ENCODE measurements at places on chromosomes 1 and 21.

GRCh38 chr1:17559615-17560419, 20.3 kb downstream of the ARHGEF10L start:
- peak; percentile 64 for DNase-seq

DNA sequence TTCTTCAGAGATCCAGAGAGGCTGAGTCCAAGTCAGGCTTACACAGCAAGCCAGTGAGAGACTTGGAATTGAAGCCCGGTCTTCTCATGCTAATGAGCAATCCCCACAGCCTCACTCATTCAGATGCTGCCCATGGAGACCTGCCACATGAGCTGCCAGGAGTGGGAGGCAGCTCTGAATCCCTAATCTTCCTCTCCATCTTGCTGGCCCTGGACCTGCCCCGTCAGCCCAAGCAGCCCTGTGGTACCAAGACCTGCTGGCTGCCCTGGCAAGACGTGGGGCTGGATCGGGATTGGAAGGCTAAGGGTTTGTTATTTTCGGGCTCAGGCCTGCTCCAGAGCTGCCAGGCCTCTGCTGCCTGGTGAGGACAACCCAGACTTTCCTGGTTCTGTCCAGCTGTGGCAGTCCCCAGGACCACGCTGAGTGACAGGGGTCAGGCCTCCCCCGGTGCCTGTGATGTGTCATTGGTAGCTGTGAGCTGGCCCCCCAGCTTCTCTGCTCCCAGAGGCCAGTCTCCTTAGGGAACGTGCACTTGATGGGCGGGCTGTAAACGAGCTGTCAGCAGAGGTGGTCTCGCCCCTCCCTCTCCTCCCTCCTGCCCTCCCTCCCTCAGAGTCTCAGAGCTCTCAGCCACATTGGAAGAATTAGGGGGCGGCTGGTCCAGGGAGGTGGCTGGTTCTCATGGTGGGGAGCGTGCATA, 135.0 kb downstream of the FOXD2 start:
- peak; percentile 32 for DNase-seq

DNA sequence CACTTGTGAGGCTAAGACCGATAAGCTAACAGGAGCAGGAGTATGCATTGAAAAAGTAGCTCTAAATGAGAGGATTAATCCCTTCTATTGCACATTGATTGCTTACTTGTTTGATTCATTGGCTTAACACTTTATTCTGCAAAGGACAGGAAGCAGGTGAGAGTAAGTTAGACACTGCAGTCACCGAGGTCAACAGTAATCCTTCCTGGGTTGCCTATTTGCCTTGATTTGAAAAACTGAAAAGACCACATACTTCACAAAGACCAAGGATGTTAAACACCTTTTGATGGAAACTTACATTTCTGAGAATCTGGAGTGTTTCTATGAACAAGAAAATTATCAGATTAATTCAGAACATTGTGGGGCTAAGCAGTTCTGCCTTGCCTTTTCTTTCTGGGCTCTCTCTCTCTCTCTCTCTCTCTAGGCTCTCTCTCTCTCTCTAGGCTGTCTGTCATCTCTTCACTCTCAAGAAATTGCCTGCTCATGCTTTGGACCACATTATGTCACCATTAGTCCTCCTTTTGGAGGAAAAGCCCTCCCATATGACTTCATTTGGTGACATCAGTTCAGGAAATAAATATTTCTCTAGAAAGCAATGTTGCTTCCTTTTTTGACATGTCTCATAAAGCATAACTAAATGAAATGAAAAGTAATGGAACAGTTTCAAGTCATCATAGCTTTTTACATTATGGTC, 103.8 kb downstream of the TNFSF18 start:
- DNase-seq, result no peak

- DNase-seq, result no peak
Measured at GRCh38 chr1:39652105-39652504, 12.7 kb upstream of the HEYL start.

DNA sequence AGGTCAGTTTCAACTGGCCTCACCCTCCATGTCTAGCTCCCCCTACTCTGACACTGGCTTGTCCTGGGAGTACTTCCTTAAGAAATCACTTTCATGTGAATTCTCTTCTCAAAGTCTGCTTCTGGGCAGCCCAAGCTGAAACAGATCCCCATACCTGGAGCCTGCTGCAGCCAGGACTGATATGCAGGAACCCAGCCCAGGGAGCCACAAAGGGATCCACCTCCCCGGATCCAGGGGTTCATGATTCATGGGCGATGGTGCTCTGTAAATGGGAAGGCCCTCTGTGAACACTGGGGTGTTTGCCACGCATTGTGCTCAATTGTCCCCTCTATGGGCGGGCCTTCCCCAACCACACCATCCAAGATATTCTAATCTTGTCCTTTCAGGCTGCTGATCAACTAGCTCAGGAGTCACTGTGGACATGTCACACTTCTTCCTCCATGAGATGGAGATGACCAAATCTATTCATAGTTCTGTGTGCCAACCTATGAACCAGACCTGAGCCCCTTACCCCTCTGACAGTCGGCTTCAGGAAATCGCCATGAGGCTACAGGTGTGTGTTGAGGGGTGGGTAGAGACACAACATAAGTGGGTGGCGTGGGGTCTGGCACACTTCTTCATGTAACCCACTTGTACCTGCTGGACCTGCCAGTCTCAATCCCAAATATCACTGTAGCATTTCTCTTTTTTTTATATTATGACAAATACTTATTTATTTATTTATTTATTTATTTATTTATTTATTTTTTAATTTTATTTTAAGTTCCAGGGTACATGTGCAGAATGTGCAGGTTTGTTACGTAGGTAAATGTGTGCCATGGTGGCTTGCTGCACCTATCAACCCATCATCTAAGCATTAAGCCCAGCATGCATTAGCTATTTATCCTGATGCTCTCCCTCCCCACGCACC, 41.8 kb downstream of the RUNX3 start:
- DNase-seq, result no peak

All from right kidney (tissue), 9 donors.